ENCODE measurements at places on chromosomes 16 and 17. TPM values are rescaled to one million over a fixed set of nuclear protein-coding genes. Genes with fewer than 3 reads are reported as not detected.

The GSG1L gene
- total RNA-seq: not detected

DNA sequence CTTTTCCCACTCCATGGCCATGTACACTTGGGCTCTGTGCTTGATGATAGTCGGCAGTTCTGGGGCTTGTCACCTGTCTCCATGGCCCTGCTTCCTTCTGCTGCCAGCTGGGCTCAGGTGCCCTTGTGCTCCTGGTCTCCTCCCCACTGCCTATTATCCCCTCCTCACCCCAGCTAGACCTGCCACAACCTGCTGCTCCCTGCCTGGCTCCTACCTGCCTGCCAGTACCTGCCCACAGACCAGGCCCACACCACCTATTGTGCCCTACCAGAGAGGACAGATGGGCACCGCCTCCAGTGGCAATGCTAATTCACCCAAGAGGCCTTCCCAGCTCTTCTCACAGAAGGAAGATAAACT, 538 bp upstream of the RAPGEFL1 start:
- no peak for DNase-seq

- DNase-seq: no peak
Measured at GRCh38 chr17:41553987-41554680, 17.7 kb downstream of the KRT9 start.

- peak; percentile 34 for DNase-seq
Measured at GRCh38 chr17:39929646-39930407, 2.3 kb downstream of the LRRC3C start.

The ZFP1 gene
- 8.9 TPM for total RNA-seq
